ENCODE measurements at places on chromosomes 1 and 21.

DNA sequence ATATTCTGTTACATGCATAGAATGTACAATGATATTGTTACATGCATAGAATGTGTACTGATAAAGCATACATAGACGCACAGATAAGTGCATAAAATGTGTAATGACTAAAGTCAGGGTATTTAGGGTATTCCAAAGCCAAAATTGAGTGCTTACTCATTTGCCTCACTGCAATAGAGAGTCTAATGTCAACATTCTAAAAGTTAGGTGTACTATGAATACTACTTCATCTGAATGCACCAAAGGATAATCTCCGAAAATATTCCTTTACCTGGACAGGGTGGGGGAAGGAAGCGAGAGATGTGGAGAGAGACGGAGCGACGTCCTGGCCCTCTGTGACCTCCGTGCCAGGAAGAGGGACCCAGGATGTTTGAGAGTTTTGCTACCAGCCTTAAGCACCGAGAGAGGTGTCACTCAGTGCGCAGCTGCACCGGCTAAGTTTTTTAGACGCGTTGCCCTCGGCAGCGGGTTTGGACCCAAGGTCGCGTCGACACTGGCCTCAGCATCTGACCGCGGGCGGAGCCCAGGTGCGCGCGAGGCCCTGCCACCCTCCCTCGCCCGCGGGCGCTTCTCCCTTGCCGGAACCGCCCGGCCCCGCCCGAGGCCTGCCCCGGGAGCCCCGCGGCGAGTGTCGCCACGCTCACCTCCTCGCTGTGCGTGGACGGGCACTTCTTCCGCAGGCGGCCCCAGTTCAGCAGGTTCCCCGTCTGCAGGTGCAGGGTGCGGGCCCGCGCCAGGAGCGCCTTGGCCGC, 660 bp downstream of the GCLM start:
- H3K36me3 ChIP-seq = no peaks in the 10 kb centered on the region
- H3K4me1 ChIP-seq = no peaks in the 10 kb centered on the region
- H3K27me3 ChIP-seq = no peaks in the 10 kb centered on the region
- H3K4me3 ChIP-seq = peak overlapping the region; percentile 88
- ATAC-seq = peak; percentile 30

GRCh38 chr1:44694863-44695478, 20.5 kb downstream of the ARMH1 start:
- ATAC-seq = no peak
- no peak overlapping the region for H3K4me3 ChIP-seq
- H3K36me3 ChIP-seq = peaks cover 5% of the 10 kb centered on the region
- H3K27ac ChIP-seq = no peak overlapping the region
- H3K27me3 ChIP-seq = no peaks in the 10 kb centered on the region

DNA sequence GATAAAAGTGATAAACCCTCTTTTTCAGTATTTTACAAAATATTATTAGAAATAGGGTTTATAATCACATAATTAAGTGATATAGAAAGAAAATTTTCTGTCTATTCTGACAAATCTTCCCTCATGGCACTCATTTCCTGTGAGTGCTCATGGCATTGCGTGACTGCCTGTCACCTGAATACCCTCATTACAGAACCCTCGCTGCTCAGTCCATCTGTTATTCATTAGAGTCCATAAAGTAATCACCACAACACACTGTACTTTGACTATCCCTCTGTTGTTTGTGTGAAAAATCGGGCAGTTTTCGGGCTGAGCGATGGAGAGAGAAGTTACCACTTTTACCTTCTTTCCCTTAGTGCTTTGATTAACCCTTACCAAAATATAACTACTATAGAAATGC, 100.4 kb upstream of the BRINP3 start:
- H3K4me1 ChIP-seq = no peaks in the 10 kb centered on the region
- H3K27ac ChIP-seq = no peak overlapping the region
- H3K27me3 ChIP-seq = no peaks in the 10 kb centered on the region
- no peaks in the 10 kb centered on the region for H3K36me3 ChIP-seq
- no peak overlapping the region for H3K4me3 ChIP-seq

DNA sequence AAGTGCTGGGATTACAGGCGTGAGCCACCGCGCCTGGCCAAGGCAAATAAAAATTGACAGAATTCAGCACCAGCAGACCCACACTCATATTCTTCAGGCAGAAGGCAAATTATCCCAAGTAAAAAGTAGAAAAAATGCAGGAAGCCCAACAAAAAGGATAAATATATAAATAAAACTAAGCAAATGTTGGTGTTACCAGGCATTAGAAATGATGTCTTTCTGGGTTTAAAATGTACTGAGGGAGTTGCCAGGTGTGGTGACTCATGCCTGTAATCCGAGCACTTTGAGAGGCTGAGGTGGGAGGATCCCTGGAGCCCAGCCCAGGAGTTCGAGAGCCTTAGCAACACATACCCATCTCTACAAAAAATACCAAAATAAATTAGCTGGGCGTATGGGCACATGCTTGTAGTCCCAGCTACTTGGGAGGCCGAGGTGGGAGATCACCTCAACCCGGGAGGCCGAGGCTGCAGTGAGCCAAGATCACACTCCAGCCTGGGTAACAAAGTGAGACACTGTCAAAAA, 6.3 kb downstream of the INTS11 start:
- ATAC-seq = peak; percentile 95
- H3K27ac ChIP-seq = peak overlapping the region; percentile 63
- H3K36me3 ChIP-seq = no peaks in the 10 kb centered on the region
- H3K4me3 ChIP-seq = no peak overlapping the region
- peaks cover 85% of the 10 kb centered on the region for H3K4me1 ChIP-seq

GRCh38 chr1:246613096-246613758, 47.0 kb downstream of the CNST start:
- no peaks in the 10 kb centered on the region for H3K27me3 ChIP-seq
- H3K4me3 ChIP-seq = no peak overlapping the region
- peak overlapping the region; percentile 74 for H3K27ac ChIP-seq

DNA sequence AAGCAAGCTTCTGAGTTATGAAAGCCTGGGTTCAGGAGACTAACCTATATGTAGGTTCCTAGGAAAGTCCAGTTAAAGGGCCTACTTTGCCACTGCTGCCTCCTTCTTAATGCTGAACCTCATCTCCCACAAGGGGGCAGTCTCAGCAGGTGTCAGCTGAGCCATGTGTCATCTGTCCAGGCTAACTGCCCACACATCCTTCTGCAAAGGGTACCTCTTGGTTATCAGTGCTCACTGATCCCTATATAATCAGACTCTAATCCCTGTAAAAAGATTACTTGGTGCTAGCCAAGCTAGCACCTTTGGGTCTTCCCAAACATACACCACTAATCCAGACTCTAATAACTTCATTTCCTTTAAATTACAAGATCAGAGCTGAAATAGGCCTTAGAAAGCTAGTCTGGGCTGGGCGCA, 9.0 kb downstream of the PRDX1 start:
- no peak overlapping the region for H3K4me3 ChIP-seq
- H3K27me3 ChIP-seq = no peaks in the 10 kb centered on the region
- H3K4me1 ChIP-seq = no peaks in the 10 kb centered on the region
- H3K36me3 ChIP-seq = peaks cover 8% of the 10 kb centered on the region
- H3K27ac ChIP-seq = no peak overlapping the region
- peak; percentile 52 for ATAC-seq

- peaks cover 7% of the 10 kb centered on the region for H3K4me1 ChIP-seq
- H3K27ac ChIP-seq = no peak overlapping the region
- H3K4me3 ChIP-seq = no peak overlapping the region
- no peak for ATAC-seq
- peaks cover 7% of the 10 kb centered on the region for H3K36me3 ChIP-seq
- H3K27me3 ChIP-seq = no peaks in the 10 kb centered on the region
These were observed 5.4 kb downstream of the EIF2D start for GRCh38 chr1:206606867-206607266.

DNA sequence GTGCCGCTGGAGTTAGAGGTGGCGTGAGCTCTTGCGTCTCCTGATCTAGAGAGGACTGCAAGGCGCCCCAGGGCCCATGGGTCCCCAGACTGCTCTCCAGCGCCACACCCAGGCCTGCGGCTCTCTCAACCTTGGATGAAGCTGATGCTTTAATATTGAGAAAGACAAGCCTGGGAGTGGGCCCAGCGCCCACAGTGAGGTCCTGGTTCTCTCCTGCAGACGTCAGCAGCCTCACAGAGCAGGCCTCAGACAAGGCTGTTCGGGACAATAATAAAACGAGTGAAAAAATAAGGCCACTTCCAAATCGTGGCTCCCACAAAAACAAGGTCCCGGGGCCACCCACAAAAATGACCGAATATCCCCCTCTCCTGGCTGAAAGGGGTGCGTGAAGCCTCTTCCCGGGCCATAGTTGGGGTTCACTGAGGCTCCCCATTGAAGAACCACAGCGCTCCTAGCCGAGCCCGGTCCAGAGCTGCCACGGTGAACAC, 6.0 kb upstream of the DNMT3L start:
- no peak for ATAC-seq
- peaks cover 21% of the 10 kb centered on the region for H3K27me3 ChIP-seq

Data from gastroesophageal sphincter (tissue), 4 donors.